ENCODE measurements at places on chromosomes 7 and 10.
A peak's percentile ranks its signal among the peaks of the same experiment; 100 is the strongest.

DNA sequence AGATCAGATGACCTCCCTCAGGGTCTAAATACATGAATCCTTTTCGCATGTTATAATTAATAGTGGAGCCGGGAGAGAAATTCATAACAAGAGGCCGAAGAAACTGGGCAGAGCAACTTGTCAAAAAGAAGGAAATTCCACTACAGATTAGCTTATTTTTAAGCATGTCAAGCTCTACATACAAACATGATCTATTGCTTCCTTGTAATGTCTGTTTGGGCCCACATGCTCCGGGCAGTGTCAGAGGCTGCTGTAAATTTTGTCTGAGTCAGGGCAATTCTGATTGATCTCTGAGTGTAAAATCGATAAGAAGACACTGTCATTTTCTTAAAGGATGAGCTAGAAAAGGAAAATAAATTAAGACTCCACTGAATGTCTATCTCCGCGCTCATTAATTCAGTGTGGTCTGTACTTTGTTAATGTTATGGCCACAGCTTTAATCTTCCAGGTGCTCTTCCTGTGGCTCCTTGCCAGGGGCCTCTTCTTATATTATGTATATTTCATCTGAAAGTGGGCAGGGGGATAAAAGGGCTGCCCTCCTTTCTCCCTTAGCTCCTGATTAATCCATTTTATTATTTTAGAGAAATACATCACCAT lies 194.1 kb upstream of the SP8 start:
- no peak for DNase-seq

DNA sequence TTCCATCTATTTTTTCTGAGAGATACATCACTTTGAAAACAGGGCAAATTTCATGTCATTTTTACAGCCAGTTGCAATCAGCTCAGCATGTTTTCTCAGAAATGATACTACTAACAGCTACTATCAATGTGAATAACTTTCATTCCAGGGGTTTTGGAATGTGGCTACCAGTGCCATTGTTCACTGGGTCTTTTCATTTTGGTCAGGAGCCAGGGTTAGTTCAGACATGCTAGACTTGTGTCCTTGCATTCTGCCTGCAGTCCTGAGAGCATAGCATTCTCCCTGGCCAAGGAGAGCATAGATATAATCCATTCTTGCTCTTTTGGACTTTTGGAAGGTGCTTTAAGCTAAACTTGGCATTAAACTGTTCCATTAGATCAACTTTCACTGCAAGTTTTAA lies 160.9 kb upstream of the NEBL start:
- no peak for DNase-seq

GRCh38 chr10:124301736-124302135 lies 117.0 kb downstream of the OAT start:
- DNase-seq: no peak

DNA sequence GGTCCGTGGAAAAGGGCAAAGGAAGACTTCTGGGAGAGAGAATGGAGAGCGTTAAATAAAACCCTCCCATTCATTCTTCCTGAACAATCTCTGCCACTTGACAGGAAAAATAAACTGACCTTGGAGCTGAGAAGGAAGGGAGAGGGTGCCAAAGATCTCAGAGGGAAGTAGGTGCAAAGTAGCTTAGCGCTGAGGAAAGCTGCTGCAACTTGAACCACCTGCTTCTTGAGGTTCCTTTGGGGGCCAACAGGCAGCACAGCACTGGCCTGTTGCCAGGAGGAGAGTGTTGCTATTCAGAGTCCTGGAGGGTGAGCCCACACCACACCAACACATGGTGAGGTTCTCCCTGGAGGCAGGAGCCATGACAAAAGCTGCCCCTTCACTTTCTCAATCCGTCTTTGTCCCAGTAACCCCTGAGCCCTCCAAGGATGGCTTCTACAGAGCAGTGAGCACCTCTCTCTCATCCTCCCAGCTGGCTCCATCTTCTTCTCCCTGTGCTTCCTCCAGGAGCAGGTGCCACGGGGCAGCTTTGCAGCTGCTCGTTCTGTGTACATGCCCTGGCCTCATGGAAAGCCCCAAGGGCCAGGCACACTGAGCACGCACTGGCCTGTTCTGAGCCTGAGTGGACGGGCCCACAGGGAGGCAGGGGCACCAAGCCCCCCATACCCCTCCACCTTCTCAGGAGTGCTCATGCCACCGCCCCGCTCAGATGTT lies 101.3 kb downstream of the STRA8 start:
- no peak for DNase-seq

DNA sequence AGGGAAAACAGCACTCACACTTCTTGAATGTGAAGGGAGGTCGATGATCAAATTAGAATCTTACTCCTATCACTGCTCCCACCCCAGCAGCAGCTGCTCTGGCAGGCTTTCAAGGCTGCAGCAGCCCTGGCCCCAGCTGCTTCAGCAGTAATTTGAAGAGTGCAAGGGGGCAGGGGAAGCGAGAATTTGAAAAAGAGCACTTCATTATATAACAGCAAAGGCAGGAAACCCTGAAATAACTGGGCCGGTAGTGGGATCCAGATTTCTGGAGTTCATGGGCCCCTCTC lies 44.9 kb downstream of the MYPN start:
- peak; percentile 3 for DNase-seq

- DNase-seq: no peak
Measured at GRCh38 chr10:28094121-28094520, 95.2 kb upstream of the ODAD2 start.

DNA sequence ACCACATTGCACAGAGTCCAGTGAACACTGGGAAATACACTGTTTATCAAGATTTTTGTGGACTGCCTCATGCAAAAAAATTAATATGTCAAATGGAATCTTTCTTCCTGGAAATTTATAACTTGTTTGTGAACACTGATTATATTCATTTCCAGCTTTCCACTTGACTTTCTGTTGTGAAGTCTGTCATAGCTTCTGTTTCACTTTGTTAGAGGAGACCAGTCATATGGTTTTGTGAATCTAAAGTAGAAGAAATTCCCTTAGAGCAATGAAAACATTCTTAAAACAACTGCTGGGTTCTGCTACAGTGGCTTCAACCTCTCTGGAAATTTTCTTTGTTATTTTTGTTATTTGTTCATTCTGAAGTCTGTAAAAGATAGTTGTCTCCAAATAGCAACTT lies 349.5 kb upstream of the NFE2L3 start:
- no peak for DNase-seq

- no peak for DNase-seq
Measured at GRCh38 chr10:90930971-90931871, 10.3 kb upstream of the ANKRD1 start.

DNA sequence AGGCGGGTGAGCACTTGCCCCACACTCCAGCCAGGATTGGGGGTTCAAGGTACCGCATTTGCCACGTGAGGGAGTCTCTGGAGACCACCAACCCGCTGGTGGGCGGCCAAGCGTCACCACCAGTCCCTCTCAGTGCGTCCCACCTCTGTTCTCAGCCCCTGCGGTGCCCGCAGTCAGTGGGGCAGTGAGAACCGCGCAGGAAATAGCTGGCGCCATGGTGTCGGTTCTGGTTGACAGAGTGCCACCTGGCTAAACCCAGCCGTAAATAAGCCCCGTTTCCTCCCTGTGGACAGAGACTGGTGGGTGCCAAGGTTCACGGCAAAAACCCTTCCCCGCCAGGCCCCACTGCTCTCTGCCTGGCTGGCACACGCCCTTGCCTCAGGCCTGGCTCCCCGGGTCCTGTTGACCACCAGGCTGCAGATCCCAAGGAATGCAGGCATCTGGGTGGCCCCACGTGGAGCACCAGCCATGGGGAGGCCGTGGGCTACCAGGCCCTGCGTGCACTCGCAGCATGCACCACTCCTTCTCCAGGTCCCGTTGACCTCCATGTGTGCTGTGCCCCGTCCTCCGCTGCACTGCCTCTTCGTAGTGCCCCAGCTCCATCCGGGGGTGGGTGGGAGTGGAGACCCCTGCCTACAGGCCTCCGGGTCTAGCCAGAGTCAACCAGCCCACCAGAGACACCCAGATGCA lies 140.0 kb downstream of the LHPP start:
- no peak for DNase-seq

DNA sequence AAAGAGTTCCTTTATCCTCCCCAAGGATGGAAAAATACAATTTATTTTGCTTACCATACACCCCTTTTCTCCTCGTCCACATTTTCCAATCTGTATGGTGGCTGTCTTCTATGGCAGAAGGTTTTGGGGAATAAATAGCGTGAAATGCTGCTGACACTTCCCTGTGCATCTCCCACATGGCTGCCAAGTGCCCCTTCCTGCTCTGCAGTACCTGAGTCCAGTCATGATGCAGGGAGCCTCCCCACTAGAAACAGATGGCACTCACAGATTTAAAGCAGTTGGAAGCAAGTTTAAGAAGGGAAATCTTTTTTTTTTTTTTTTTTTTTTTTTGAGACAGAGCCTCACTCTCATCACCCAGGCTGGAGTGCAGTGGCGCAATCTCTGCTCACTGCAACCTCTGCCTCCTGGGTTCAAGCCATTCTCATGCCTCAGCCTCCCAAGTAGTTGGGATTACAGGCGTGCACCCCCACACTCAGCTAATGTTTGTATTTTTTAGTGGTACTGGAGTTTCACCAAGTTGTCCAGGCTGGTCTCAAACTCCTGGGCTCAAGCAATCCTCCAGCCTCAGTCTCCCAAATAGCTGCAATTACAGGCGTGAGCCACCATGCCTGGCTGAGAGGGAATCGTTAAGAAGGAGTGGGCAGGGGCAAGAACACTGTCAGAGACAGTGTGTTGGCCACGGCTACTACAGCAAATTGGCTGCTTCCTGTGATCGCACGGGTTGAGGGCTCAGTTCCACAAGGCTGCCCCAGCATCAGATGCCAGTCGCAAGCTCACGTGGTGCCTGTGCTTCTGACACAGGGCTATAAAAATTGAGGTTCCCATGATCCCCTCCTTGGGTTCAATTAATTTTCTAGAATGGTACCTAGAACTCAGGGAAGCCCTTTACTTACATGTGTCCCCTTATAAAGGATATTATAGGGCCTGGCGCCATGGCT lies 5.3 kb upstream of the PILRA start:
- DNase-seq: no peak

GRCh38 chr7:76377186-76377918 lies 18.6 kb upstream of the YWHAG start:
- DNase-seq: no peak

DNA sequence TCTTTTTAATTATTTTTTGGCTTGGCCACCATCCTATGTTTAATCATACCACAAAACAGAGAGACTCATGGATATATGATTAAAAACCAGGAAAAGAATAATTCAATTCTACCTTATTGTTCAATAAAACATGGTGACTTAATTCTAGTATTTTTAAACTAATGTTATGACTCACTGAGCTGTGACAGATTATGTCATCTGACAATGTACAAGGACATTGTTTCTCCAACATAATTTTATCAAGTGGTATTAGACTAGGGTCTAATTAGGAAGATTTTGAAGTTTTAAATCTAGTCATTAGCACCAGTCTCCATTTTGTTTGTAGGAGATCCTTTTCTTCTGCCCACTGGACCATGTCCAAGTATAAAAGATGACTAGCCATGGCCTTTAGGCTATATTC lies 199.3 kb upstream of the MDFIC start:
- no peak for DNase-seq

- no peak for DNase-seq
Measured at GRCh38 chr7:94412762-94413322, 18.1 kb downstream of the COL1A2 start.

Data from caudate nucleus (tissue), 63 donors.